Keratinocyte (primary cell): ENCODE measurements at places on chromosomes 7 and 10. TPM values are rescaled to one million over a fixed set of nuclear protein-coding genes. Genes with fewer than 3 reads are reported as not detected.

DNA sequence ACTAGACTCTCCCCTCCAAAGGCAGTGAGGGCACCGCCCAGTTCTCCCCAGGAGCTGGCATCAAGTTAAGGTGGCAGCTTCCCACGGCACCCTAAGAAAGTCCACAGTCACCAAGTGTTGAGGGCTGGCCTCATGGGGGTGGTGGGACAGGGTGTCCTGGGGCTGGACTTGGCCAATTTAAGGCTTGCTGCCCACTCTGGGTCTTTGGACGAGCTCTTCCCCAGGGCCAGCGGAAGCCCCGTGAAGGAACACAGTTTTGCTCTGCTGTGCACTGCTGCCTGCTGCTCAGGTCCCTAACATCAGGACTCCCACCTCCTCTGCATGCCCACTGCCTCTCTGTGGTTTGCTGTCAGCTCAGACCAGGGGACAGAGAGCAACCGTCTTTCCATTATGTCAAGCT is 57.3 kb upstream of the TMEM72 start:
- no peak for DNase-seq

DNA sequence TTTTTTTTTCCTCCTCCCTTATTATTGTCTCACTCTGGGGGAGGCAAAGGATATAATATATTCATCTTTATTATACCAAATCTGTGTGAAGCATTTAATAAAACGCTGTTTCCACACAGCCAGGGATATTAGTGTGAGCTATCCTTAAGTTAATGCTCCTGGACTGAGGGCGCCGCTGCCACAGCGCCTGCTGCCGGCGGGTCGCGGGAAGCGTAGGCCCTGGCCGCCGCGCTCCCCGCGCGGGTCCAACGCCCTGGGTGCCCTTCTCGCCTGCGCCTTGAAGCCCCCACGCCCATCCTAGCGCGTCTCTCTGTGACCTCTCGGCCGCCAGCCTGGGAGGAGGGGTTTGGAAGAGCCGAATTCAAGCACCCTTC is 9.5 kb upstream of the LBX1 start:
- DNase-seq = no peak

NKX2-3 gene
- polyA plus RNA-seq = not detected in 3 replicates

A1CF gene
- polyA plus RNA-seq = 0.02 TPM in 1 of 3 replicates, not detected in the others

BHLHA15 gene
- not detected in 3 replicates for polyA plus RNA-seq

DNA sequence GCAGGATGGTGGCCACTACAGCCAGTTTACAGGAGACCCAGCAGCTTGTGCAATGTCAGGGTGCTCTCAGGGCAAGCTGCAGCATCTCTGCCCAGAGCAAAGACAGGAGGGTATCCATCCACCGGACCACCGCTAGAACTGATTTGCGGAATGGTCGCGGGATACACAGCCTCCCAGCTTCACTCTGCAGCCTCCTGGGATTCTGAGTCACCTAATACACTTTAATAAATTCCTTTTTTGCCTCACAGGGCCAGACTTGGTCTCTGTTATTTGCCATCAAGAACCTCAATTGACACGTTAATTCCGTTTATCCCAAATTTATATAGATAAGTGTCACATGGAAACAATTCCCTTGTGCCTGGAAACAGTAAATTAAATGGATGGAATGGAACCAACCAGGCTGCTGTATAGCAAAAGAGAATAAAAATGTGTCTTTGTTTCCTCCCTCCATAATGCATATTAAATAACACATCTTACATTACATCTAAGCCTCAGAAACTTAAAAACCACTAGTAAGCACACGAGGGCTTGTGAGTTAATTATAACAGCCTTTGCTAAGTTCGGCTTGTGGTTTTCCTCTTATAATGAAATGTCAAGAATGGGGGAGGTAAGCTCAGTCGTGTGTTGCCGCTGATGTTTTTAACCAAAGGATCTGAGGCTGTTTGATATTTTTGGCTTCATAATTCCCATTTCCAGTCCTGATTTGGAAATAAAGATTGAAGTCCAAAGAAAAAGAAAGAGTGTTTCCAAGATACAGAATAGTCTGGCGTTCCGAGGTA is 52.1 kb downstream of the ADRB1 start:
- DNase-seq = no peak

MLXIPL gene
- 0.05 to 0.14 TPM (median 0.05 TPM) in 3 replicates for polyA plus RNA-seq

TCF7L2 gene
- 2.0 to 2.5 TPM (median 2.3 TPM) in 3 replicates for polyA plus RNA-seq

BTBD16 gene
- 3.3 to 4.9 TPM (median 4.1 TPM) in 3 replicates for polyA plus RNA-seq

BMPER gene
- 0.57 to 0.67 TPM (median 0.58 TPM) in 3 replicates for polyA plus RNA-seq

DNA sequence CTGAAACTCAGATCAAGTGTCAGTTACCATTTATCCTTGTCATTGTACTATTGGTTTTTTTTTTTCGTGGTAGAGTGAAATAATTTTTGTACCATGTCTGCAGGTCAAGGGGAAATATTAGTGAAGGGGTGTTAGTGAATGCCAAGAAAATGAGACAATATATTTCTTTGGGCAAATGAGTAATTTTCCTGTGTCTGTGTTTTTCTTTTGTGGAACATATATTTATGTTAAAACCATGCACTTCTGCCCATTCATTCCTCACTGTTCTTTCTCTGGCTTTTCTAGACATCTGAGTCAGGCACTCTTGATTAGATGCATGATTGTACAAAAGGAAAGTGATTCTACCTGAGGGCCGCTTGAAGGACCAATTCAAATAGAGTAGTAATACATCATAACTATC is 161.6 kb downstream of the BICC1 start:
- DNase-seq = no peak

GRM3 gene
- polyA plus RNA-seq = not detected in 3 replicates

DNA sequence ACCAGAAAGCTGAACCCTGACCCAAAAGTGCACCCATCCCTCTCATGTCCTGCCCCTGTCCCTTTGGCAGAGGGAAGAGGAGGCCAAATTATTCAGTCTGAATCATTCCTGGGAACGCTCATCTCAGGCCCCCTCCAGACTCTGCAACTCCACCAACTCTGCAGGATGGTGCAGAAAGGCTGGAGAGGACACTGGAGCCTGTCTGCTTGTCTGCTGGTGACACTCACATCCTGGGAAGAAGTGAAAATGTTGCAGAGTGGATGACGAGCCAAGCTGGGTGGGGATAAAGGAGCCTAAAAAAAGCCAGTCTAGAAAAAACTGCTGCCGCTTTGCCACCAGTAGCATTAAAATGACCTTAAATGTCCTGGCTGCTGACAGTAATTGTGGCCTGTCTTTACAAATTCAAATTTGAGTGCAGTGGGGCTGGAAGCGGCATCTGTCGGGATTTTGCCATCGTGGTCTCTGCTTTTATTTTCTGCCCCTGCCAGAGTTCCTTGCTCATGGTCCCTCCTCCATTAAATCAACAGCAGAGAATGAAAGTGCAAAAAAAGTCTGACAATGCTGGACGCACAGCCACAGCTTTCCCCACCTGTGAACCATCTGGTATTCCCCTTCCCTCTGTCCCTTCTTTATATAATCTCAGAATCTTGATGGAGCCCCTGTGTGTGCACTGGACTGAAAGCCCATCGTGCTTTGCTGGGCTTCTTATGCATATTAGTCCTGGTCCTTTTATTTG is 63.9 kb downstream of the STK17A start:
- DNase-seq = no peak
